EH (cell line): ENCODE measurements at places on chromosomes 4 and X.
A peak's percentile ranks its signal among the peaks of the same experiment; 100 is the strongest.

- no peak for DNase-seq
Measured at GRCh38 chr4:26175006-26175786, 145.6 kb upstream of the RBPJ start.

- DNase-seq: no peak
Measured at GRCh38 chr4:121014544-121014943, 57.8 kb downstream of the NDNF start.

DNA sequence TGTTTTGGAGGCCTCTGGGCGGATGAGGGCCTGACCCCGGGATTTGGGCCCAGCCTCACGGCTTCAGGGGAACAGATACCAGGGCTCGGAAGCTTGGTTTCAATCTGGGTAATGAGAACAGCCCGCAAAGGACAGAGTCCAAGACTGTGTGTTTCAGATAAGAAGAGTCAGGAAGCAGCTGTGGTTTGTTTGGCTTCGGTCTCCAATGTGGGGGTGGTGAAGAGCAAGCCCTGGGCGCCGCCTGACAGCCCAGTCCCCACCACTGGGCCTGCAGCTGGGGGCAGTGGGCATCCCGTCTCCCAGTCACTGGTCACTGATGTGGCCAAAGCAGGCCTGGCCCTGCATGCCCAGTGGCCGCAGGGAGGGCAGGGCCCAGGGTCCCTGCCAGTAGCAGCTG, 9.1 kb downstream of the WFS1 start:
- no peak for DNase-seq

- peak; percentile 72 for DNase-seq
Measured at GRCh38 chr4:174120446-174121295, 162.8 kb downstream of the FBXO8 start.

- DNase-seq: no peak
Measured at GRCh38 chr4:130851932-130852331, 1756.0 kb downstream of the C4orf33 start.

GRCh38 chr4:104766676-104767075, 272.0 kb upstream of the CXXC4 start:
- no peak for DNase-seq

GRCh38 chr4:136369073-136369472, 1163.2 kb downstream of the PCDH18 start:
- DNase-seq: no peak

DNA sequence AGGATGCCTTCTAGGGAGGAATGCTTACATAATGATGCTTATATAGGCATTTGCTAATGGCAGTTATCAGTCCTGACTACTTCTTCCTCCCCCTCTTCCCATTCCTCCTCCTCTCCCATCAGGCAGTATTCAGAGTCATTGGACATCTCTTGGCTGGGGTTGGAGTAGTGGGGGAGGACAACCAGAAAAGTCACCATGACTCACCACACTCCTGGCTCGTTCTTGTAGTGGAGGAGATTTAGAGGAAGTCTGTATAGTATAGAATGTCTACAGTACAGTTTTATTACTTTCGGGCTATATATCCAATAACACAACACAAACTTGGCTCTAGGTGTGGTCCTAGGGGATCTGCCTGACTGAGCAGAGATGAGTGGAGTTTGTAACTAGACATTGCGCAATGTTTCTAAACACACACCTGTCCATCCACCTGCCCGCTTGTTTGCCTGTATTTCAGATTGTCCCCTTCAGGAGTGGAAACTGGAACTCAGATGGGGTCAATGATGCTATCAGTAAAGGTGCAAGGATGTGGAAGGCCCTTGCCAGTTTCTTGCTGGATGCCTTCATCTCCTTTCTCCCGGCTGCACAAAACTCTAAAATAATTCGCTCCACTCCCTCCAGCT, 27.9 kb upstream of the KIAA1210 start:
- DNase-seq: peak; percentile 48
